Mucosa of gallbladder (tissue), 1 donor: ENCODE measurements at places on chromosomes 3 and 15. TPM values are rescaled to one million over a fixed set of nuclear protein-coding genes. Genes with fewer than 3 reads are reported as not detected.

Gene SERPINI1
- total RNA-seq, result 2.9 TPM

Gene TTLL13
- 0.32 TPM for total RNA-seq

Gene ECE2
- 0.14 TPM for total RNA-seq

Gene B3GNT5
- 27.1 TPM for total RNA-seq

Gene MUSTN1
- total RNA-seq, result 4.7 TPM

Gene STRIT1
- total RNA-seq, result 0.72 TPM

Gene GOLGA6L25
- total RNA-seq, result not detected

Gene DCUN1D1
- total RNA-seq, result 45.8 TPM

Gene DUOXA1
- 10.6 TPM for total RNA-seq

Gene SERPINI2
- total RNA-seq, result 0.23 TPM

Gene GASK1A
- 19.2 TPM for total RNA-seq

Gene PARP16
- total RNA-seq, result 12.4 TPM

Gene CDHR4
- 0.09 TPM for total RNA-seq

Gene RPUSD2
- 8.1 TPM for total RNA-seq

Gene PROK2
- not detected for total RNA-seq

Gene TMED3
- 67.7 TPM for total RNA-seq

Gene CHRD
- 6.5 TPM for total RNA-seq

Gene CFAP100
- 0.40 TPM for total RNA-seq

Gene PPP1R14D
- 23.4 TPM for total RNA-seq
